Mammary epithelial cell (primary cell): ENCODE measurements at places on chromosomes 5 and 9. TPM values are rescaled to one million over a fixed set of nuclear protein-coding genes. Genes with fewer than 3 reads are reported as not detected.
A peak's percentile ranks its signal among the peaks of the same experiment; 100 is the strongest.

The GARNL3 gene
- total RNA-seq = 1.1 and 2.3 TPM in 2 replicates

DNA sequence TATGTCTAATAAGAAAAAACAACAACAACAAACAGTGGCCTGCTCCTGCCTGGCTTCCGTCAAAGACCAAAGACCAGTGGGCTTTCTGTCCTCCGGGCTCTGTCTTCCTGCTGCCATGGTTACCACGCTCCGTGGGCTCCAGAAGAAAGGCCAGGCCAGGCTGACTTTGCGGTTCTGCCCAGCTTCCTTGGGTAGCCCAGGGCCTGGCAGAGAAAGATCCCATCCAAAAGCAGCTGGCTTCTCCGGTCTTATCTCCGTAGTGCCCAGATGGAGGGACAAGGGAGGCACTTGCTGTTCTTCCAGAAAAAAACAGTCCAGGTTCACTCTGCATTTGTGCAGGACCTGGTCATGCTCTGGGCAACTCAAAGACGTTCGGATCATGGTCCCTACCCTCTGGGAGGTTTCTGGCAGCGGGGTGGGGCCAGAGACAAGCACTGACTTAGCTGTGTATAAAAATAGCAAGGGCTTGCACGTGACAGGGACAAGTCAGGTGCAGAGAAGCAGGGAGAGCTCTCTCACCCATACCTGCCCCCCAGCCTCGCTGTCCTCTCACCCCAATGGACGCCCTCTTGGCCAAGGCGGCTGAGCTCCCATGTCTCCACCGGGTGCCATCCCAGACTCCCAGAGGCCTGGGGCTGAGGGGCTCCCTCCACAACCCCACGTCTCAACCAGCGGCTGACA is 212.2 kb downstream of the C9orf50 start:
- no peak for DNase-seq

DNA sequence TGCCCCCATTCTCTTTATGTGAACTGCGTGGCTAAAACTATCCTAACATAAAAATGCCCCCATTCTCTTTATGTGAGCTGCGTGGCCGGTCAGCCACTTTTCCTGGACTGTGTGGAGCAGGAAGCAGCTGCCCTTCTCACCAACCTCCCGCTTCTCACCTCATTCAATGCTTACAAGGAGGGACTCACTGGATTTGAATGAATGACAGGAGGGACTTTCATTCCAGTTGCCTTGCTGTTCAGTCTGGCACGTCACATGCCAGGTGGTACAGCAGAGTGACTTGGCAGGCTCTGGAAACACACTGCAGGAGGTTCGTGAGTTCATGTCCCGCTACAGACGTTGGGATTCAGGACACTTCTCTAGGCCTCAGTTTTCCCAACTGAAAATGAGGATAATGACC is 60.2 kb upstream of the NFIL3 start:
- no peak for DNase-seq

DNA sequence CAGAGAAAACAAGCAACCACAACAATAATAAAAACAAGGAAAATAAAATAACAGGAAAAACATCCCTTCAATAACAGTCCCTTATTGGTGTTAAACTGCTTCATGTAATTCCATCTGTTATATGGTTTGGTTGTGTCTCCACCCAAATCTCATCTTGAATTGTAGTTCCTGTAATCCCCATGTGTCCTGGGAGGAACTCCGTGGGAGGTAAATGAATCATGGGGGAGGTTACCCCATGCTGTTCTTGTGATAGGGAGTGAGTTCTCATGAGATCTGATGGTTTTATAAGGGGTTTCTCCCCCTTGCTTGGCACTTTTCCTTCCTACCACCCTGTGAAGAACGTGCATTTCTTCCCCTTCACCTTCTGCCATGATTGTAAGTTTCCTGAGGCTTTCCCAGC is 369.8 kb downstream of the TMEM232 start:
- no peak for DNase-seq

DNA sequence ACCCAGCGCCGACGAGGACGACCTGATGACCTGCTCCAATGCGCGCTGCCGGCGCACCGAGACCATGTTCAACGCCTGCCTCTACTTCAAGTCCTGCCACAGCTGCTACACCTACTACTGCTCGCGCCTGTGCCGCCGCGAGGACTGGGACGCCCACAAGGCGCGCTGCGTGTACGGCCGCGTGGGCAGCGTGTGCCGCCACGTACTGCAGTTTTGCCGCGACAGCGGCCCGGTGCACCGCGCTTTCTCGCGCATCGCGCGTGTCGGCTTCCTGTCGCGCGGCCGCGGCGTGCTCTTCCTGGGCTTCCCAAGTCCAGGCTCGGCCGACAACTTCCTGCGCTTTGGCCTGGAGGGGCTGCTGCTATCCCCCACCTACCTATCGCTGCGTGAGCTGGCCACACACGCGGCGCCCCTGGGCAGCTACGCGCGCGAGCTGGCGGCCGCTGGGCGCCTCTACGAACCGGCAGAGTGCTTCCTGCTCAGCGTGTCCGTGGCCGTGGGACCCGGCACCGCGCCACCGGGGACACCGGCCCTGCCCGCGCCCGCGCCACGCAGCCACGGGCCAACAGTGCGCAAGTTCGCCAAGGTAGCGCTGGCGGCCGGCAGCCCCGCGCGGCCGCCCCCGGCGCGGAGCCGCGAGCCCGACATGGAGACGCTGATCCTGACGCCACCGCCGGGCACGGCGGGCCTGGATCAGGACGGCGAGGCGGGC is 2.7 kb upstream of the PHPT1 start:
- no peak for DNase-seq

DNA sequence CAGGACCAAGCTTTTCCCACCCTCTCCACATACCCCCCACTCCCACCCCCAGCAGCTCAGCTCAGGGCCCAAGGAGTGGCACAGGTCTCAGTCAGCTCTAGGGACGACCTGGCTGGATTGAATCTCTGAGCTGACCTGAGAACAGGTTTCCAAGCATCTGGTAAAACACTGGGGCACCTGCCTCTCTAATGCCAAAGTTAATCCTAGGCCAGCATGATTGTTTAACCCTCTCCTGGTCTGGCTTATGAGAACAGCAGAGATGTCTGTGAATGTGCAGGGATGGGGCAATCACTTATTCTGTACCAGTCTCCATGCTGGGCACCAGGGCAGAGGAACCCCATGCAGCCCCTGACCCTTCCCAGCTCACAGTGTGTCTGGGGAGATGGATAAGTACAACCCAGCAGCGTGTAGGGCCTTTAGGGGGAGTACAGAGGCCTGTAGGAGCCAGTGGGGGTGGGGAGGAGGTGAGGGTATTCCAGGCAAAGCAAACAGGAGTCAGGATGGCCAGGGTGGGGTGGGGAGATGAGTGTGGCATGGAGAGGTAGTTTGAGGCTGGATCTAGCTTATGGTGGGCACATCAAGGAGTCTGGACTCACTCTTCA is 678 bp upstream of the KIF12 start:
- DNase-seq = no peak

DNA sequence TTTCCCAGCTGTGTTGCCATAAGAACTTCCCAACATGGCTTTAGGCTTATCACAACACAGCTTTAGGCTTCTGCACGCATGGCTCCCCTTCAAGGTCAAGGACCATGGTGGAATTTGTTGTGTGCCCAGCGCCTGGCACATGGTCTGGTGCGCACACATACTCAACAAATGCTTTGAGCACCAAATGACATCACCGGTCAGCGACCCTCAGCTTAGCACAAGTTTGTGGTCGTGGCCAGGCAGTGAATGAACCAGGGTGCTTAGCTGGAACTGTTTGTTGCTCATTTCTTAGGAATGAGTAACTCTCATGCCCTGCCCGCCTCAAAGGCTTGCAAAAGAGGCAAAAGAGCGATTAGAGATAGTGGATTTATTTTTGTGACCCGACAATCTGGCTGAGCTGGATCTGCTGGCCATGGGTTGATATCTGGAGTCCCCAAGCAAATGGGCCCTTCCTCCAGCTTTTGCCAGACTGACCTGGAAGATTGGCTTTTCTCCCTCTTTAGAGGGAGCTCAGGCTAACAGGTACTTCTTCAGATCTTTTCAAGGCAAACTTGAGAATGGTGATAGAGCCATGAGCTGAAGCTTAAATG is 58.9 kb downstream of the DAP start:
- DNase-seq = peak; percentile 57

GRCh38 chr9:111456529-111456928 is 27.7 kb downstream of the ECPAS start:
- no peak for DNase-seq

DNA sequence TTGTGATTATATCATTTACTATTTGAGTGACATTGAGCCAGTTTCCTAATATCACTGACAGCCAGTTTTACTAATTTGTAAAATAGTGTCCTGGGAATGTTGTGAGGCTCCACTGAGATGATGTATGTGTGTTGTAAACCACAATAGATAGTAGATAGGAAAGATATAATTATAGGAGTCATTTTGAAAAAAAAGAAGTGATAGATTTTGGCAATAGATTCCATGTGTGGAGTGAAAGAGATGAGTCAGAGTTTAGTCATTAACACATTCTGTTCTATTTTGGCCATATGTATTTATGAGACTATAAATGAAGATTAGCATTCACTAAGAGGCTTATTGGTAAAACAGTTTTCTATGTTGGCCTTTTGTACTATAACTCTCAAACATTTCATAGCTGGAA is 388.2 kb downstream of the FAM170A start:
- DNase-seq = peak; percentile 42

- DNase-seq = peak; percentile 72
Observed at GRCh38 chr9:129383019-129383560, 205.0 kb upstream of the IER5L start.

DNA sequence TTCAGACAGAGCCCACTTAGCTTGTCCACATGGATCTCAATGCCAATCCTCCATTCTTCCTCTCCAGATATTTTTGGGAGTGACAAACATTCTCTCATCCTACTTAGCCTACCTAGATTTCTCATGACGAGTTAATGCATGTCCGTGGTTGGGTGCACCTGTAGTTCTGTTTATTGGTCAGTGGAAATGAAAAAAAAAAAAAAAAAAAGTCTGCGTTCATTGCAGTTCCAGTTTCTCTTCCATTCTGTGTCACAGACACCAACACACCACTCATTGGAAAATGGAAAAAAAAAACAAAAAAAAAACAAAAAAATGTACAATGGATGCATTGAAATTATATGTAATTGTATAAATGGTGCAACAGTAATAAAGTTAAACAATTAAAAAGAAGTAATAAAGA is 59.0 kb downstream of the BASP1 start:
- DNase-seq = no peak

The MGAT1 gene
- 91.4 TPM for total RNA-seq

DNA sequence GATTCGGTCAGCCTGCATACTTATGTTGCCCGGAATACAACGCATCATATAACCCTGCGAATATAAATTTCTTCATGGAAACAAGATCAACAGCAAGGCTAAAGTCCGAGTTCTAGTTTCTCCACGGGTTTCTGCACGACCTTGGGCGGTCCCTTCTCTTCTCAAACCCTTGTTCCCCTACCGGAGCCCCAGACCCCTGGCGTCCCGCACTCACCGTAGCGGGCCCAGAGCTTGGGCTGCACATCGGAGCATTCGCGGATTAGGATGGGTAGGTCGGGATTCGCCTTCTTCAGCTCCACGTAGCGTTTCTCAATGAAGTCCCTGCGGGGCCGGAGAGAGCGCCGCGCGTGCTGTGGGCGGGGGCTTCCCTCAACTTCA is 399 bp downstream of the NDUFA2 start:
- no peak for DNase-seq

GRCh38 chr9:19397845-19398244 is 11.0 kb upstream of the ACER2 start:
- DNase-seq = no peak

The GARIN3 gene
- total RNA-seq = not detected

The SELENOP gene
- 6.0 and 6.9 TPM in 2 replicates for total RNA-seq

DNA sequence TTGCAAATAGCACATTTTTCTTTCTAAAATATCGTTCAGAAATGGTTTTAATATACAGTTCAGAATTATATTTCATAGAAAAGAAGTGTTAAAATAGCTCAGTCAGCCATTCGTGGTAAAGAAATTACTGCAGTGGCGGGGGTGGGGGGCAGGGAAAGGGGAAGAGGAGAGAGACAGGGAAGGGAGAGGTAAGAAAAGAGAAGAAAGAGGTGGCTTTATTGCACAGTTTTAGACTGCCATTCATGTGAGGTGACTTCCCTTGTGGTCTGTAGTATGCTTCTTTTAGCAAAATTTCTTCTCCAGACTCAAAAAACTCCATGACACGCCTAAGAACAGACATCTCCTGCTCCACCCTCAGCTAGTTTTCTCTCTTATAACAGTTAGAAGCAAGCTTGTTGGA is 259.6 kb downstream of the TRPM3 start:
- no peak for DNase-seq

The ICE1 gene
- total RNA-seq = 30.3 TPM

GRCh38 chr5:30607301-30607894 is 586.1 kb upstream of the CDH6 start:
- DNase-seq = no peak

- no peak for DNase-seq
Observed at GRCh38 chr5:42321785-42322184, 101.5 kb upstream of the GHR start.

The FRRS1L gene
- under 0.01 TPM for total RNA-seq

The ITGA1 gene
- total RNA-seq = 2.7 TPM

DNA sequence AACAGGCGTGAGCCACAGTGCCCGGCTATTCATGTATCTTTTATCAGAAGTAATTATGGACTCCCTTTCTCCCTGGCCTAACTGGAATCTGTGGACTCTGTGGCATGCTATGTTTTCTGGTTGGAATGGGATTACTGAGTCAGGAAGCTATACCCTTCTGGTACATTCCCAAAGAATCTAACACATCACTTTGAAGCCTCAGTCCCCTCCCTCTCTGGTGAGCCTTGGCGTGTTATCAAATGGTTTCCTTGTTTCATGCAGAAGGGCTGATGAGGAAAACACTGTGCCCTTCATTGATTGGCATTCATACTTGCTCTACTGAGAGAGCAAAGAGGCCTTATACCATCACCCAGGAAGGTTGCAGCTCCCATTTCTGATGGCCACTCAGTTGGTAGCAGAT is 22.9 kb downstream of the C5orf15 start:
- DNase-seq = no peak

The CCL27 gene
- total RNA-seq = 0.80 TPM in 1 of 2 replicates, not detected in the other

- peak; percentile 25 for DNase-seq
Observed at GRCh38 chr9:135478829-135479468, 633 bp upstream of the PPP1R26 start.

- DNase-seq = no peak
Observed at GRCh38 chr9:87650611-87651295, 75.2 kb upstream of the CTSL start.

The SLC26A2 gene
- total RNA-seq = 63.2 TPM

DNA sequence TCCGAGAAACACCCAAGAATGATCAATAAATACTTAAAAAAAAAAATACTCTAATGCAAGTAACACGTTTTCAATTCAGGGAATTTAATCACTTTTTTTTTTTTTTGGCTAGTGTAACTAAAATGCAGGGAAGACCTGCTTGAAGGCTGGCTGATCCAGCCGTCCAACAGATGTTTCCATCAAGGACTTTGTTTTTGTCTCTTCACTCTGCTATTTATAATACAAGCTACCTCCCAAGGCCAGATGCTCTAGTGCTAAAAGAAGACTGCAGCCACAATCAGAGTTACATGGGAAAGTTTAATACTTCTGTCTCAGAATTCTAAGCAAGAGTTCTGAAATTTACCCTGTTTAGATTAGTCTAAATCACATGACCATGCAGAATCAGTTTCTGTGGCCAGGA is 14.5 kb downstream of the TBCA start:
- no peak for DNase-seq

The DTWD2 gene
- 9.5 TPM for total RNA-seq

- DNase-seq = no peak
Observed at GRCh38 chr5:79171635-79172245, 60.1 kb downstream of the BHMT start.
